Inflammatory macrophage treated with lipopolysaccharide for 4 hours (primary cell): ENCODE measurements at places on chromosomes 6 and 20.

GRCh38 chr20:38278131-38278530 lies 17.6 kb upstream of the KIAA1755 start:
- DNase-seq = no peak

DNA sequence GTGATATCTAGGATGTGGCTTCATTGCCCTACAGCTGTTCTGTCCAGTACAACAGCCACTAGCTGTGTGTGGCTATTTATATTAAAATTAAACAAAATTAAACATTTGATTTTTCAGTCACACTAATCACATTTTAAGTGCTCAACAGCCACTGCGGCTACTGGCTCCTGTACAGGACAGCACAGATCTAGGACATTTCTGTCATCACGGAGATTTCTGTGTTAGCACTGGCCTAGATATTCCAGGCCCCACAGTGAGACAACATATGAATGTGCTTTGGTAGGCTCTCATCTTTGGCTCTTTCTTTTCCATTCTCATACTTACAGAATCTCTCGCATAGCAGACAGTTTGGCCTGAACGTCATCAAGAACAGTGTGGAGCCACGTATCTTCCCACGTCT lies 48.4 kb upstream of the ZBTB24 start:
- no peak for DNase-seq

- no peak for DNase-seq
These were observed 592.7 kb upstream of the MAN1A1 start for GRCh38 chr6:119942078-119942752.

DNA sequence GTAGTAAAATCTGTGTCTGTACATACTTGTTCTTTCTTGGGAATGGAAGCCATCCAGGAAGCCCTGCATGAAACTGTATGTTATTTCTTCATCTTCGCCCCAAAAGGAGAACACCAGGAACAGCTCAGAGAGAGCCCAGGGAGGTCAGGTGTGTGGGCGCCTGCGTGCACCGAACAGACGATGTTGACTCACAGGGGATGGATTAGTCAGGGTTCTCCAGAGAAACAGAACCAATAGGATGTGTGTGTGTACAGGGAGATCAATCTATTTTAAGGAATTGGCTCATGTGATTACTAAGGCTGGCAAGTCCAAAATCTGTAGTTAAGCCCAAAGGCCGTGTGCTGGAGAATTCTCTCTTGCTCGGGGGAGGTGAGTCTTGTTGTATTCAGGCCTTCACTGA lies 45.7 kb downstream of the RNASET2 start:
- DNase-seq = peak; percentile 51

- DNase-seq = no peak
These were observed 34.7 kb downstream of the TFEB start for GRCh38 chr6:41700463-41701347.
